ENCODE measurements at places on chromosomes 12 and 14.

DNA sequence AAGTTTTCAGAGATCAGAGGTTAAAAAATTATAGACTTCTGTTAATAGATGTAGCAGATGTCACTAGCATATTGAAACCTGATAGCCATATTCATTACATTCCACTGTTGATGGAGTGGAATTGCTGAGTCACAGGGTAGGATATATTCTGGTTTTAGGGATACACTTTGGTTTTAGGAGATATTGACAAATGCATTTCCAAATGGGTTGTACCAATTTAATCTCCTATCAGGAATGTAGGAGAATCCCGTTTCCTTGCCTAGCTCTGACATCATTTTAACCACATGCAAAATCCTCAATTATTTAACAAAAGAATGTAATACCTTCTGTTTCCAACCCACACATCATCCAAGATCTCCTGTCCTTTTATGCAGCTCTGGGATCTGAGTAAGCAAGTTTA lies 30.7 kb upstream of the ESR2 start:
- no peak for DNase-seq

- DNase-seq: no peak
Observed at GRCh38 chr14:98957211-98958047, 314.6 kb downstream of the BCL11B start.

- no peak for DNase-seq
Observed at GRCh38 chr14:23154964-23155587, 28.4 kb downstream of the SLC7A8 start.

DNA sequence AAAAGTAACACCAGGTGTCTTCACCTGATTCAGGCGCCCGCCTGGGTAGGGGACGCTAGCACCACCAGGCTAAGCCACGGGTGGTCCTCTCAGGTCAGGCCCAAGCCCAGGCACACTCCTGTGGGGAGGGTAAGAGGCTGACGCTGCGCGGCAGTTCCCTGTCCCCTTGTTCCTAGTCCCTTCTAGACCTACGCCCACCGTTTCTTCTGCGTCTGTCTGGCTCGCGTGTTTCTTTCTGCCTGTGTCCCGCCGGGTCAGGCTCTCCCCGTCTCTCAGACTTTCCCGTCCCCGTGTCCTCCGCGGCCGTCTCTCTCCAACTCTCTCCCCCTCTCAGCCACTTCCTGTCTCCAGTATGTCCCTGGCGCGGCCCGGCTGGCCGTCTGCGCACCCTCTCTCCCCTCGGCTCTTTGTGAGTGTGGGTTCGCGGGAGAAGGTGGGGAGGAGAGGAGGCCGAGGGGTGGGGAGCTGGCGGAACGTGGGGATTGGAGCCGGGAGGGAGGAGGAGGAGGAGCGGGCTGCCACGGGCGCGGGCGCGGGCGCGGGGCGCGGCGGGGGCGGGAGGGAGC lies 3.1 kb upstream of the TNS2 start:
- DNase-seq: no peak

Data from stimulated activated CD4-positive, alpha-beta T cell treated with anti-CD3 and anti-CD28 coated beads, Interleukin-1b, Interleukin-23, amount 100 ng/mL, for 1 hour (primary cell).